ENCODE measurements at places on chromosomes 7 and 10.

GRCh38 chr7:3862774-3863173 lies 561.7 kb downstream of the SDK1 start:
- DNase-seq: no peak

DNA sequence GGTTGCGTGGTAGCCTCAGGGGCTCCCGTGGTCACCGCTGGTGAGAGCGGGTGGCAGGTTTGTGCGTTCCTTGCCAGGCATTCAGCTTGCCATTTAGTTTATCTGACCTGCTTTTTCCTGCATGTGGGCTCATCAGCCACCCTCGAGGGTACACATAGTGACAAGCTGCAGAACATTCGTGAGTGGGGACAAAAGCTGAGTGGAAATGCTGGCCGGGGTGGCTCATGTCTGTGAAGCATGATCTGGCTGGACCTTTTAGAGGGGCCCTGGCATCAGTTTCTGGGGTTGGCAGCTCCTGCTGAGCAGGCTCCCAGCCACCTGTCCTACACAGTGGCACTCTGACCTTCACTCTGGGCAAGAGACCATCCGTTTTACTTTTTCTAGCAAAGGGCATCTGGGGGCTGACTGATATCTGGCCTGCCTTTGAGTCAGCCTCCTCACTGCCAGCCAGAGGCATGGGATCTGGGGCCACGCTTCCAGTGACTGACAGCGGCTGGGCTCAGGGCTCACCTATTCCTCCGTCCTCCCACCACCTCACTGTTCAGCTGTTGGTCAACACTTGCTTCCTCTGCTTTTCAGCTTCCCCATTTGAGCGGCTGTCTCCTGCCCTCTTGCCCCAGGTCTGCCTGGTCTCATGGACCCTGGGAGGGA lies 75.0 kb downstream of the LANCL2 start:
- no peak for DNase-seq

DNA sequence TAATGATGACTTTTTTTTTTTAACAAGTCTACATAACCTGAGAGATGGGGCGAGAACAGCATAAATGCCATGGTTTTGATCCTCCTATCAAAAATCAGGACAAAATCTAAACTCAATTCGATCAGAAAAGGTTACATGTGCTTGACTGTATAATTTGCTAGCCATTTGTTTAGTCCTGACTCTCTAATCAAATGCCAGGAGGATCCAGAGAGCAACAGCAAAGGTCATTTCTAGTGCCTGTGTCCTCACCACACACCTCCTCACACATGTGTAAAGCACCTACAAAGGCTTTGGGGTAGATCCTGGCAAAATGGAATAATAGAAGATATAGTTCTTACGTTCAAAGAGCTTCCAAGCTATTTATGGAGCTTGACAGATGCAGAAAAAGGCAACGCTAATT lies 11.0 kb upstream of the FAS start:
- DNase-seq: no peak

- no peak for DNase-seq
Observed at GRCh38 chr7:111356941-111357340, 205.4 kb downstream of the IMMP2L start.

DNA sequence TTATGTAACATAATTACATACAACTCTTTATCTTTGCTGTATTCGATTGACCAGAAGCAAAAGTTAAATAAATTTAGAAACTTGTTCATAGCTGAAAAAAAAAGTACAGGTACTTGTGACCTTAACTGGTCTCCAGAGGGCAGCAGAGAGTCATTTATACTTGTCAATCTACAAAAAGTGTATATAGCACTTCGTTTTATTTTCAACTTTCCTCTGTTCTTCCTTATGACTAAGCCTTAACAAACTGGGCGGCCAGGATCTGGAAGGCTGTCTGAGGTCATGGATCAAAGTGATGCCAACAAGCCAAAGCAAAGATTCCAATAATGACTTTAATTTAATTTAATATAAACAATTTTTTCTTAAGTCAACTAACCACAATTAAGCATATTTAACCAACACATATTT lies 29.8 kb downstream of the C10orf67 start:
- DNase-seq: no peak

DNA sequence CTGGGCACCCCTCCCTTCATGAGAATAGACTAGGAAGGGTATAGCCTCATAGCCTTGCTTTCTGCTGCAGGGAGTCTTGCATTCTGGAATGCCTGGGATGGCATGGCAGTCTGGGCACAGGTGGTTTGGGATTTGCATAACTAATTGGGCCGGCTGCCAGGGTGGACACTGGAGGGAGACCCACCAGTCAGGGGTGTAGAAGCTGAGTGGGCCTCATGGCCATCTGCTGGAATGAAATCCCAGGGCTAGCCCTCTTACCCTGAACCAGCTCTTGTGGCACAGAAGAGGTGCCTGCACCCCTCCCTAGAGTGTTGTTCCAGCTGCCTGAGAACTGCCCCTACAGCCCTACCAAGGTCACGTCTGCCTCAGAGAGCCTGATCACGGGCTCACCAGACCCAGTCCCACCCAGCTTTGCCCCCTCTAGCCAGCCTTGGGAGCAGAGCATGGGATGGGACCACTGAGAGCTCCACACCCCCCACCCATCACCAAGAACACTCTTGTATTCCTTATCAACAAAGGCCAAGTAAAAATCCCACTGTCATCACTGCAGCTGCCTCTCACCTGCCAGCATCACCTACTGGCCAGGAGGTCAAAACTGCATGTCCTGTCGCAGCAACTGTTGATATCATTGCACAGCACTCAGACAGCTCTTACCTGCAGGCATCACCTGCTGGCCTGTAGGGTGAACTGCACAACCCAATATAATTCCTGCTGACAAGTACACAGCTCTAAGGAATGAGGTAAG lies 148.9 kb downstream of the ZEB1 start:
- no peak for DNase-seq

DNA sequence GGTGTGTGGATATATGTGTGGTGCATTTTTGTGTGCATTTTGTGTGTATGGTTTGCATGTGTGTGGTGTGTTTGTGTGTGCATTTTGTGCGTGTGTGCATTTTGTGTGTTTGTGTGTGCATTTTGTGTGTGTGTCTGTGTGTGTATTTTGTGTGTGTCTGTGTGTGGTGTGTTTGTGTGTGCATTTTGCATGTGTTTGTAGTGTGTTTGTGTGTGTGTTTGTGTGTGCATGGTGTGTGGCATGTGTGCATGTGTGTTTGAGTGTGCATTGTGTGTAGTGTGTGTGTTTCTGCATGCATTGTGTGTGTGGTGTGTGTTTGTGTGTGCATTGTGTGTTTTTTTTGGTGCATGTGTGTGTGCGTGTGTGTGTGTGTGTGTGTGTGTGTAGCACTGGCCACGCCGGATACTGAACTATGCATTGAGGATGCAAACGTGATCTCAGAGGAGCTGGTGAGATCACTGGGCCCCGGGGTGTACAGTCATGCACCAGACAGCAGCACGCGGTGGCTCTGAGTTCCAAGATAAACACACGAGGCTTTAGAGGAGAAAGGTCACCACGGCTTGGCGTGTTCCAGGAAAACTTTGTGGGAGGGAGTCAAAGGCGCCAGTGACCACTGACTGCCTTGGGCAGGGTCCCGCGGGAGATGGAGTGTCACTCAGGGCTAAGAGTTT lies 106.6 kb upstream of the SHH start:
- no peak for DNase-seq

DNA sequence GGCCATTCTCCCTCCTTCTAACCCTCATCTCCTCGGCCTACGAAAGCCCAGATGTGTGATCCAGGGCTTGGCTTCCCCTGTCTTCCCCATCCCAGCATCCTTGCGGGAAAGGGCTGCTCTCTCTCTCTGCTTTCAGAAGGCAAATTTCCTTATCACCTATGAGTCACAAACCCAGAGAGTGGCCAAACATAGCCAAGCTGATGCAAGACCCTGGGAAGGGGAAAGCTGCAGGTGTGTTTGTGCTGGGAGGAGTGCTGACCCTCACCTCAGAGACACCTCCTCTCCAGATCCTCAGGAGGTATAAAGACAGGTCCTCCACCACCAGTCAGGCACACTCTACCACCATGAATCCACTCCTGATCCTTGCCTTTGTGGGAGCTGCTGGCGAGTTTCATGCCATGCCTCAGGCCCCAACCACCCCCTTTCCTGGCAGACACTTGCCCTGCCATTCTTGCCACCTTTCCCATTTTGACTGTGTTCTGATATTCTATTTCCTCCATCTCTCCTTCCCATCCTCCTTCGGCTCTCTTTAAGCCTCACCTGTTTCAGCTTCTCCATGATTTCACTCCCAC lies 10.6 kb upstream of the PRSS2 start:
- DNase-seq: no peak

- DNase-seq: no peak
Observed at GRCh38 chr7:31133497-31133896, 81.4 kb downstream of the ADCYAP1R1 start.

DNA sequence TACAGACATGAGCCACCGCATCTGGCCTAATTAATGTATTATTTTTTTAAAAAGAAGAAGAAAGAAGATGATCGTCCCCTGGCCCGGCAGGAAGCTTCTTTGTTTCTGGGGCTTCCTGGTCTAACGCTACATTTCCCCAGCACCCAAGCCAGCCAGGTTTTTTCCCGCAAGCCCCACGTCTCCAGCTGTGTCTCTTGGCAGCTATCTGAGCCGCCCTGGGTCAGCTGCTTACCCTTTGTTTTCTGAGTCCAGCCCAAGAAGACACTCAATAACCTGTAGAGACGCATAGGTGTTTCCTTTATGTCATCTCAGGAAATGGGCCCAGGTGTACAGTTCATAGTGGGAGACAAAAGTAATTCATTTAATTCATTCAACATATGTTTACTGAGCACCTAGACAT lies 110.2 kb downstream of the MTPAP start:
- DNase-seq: no peak

DNA sequence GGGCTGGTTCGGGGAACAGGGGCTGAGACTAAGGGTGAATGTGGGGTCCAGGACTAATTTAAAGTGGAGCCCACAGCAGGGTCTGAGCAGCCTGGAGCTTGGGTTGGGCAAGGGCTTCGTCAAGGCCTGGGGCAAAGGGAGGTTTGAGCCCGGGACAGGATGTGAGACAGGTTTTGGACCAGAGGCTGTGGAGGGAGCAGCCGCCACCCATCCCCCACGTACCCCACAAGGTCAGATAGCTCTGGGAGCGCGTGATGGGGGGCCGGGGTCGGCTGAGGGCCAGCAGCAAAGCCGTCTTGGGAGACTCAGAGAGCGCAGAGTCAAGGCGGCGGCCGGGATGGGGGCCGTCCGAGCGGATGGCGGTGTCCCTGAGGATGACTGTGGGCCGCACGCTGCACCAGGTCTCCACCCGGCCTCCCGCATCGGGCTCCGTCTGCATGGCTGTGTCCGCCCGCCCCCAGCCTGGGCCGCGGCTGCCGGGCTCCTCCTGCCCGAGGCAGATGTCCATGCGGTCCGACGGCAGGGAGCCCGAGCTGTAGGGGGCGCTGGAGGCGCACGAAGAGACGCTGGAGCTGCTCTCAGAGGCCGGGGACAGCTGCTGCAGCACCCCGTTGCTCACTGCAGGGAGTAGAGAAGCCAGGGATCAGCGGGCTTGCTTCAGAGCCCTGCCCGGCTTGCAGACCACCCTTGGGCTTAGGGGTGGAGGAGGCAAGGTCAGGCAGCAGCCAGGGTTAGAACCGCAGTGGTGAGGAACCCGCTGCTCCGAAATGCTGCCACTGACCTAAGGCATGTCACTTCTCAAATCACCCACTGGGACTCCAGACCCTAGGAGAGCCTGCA lies 12.1 kb downstream of the PDZD7 start:
- DNase-seq: peak; percentile 40

DNA sequence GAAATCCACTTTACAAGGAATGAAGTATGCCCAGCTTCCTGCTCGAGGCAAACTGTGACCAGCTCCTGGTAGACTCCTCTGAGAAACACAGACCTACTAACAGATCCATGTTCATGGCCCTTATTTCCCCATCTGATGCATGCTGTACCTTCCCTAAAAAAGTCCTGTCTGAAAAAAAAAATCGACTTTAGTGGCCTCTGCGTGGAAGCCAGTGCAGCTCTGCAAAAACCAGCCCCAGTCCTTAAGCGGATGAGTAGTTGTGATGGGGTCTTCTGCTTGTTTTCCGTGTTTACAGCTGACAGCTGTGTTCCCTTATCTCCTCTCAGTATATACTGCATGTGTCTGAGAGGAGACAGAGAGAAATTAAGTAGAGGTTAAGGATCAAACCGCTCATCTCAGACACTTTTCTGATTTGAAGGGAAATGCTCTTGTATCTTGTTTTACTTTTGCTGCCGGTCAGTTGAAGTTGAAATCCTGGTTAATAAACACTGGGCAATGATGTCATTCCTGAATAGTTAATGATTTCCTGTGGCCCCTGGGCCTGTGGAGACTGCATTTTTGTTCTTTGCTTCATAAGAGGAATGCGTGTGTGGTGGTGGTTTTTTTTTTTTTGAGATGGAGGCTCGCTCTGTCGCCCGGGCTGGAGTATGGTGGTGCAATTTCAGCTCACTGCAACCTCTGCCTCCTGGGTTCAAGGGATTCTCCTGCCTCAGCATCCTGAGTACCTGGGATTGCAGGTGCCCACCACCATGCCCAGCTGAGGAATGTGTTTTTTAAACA lies 67.6 kb downstream of the DOCK1 start:
- no peak for DNase-seq

DNA sequence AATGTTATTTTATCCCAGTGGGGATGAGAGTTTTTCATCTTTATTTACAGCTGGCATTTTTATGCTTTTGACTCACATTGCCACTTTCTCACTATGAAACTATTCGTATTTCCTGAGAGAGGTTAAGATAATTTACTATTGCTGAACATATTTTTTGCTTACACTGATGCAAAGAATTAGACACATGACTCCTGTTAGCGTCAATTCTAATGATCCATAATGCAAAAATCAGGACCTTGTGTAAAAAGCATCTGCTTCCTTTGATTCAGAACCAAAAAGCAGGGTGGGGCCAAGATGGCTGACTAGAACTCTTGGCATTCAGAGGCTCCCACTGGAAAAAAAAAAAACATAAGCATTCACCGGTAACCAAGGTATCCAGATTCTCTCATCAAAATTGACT lies 464.8 kb downstream of the SEMA3D start:
- DNase-seq: no peak

GRCh38 chr7:121797657-121798452 lies 75.1 kb upstream of the PTPRZ1 start:
- no peak for DNase-seq

- peak; percentile 51 for DNase-seq
Observed at GRCh38 chr10:3783316-3783681, 1.7 kb downstream of the KLF6 start.

DNA sequence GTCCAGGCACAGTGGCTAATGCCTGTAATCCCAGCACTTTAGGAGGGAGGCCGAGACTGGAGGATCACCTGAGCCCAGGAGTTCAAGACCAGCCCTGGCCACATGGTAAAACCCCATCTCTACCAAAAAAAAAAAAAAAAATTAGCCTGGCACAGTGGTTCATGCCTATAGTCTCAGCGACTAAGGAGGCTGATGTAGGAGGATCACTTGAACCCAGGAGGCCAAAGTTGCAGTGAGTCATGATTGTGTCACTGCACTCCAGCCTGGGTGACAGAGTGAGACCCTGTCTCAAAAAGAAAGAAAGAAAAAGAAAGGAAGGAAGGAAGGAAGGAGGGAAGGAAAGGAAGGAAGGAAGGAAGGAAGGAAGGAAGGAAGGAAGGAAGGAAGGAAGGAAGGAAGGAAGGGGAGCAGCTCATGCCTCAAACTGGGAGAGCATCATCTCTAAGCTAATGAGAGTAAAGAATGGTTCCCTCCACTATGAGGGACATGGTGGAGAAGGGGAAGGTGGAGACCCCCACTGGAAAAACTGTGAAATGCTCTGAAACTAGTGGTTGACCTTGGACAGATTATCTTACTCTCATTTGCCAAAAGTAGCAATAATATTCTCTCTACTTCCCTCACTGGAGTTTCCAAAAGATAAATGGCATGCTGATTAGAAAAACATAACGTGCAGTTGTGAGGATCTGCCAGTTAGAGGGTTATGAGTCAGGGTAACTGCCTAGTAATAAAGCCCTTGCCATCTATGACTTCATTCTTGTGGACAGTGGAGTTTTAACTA lies 16.8 kb downstream of the GIMAP5 start:
- no peak for DNase-seq
